Effector memory CD4-positive, alpha-beta T cell (primary cell): ENCODE measurements at places on chromosomes 5 and 9.

- no peak for DNase-seq
Observed at GRCh38 chr5:98524773-98525172, 248.7 kb upstream of the RGMB start.

- DNase-seq: no peak
Observed at GRCh38 chr9:2338777-2339365, 282.7 kb upstream of the VLDLR start.

DNA sequence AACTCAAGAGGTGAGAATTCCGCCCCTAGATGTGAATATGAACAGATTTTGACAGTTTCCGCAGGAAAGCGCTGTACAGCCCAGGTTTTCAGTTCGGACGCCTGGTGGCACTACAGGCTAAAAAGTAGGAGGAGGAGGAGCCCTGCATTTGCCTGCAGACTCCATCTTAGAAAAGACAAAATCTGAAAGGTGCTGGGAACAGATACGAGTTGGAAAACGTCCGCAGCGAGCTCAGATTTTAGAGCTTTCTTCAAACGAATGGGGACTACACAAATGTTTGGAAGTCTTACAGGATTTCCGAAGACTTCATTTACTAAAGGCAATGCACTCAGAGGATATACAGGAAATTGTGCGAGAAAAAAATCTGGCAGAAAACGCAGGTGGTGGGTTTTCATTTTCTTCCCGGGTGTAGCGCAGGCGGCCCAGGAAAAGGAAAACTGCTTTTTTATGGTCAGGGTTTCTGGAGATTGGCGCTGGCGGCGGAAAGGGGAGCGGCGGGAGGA, 9.9 kb upstream of the PCDHB2 start:
- peak; percentile 12 for DNase-seq

- no peak for DNase-seq
Observed at GRCh38 chr9:92029553-92029952, 79.5 kb upstream of the ROR2 start.

DNA sequence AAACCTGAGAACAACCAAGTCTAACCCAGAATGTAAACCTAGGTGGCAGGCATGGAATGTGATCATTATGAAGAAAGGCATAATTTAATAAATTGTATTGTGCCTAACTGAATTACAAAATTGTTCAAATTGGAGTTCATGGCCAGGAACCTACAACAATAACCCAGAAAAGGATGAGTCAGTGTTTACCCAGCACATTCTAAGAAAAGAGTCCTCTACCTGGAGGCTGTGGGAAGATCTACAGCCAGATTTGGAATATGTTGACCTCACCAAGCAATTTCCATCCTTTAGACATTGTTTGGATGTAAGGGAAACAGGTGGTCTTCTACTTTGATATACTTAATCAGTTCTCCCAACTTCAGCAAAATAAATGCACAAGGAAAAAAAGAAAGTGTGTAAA, 152.2 kb downstream of the TMEM161B start:
- DNase-seq: no peak

- no peak for DNase-seq
Observed at GRCh38 chr9:93071464-93071863, 13.0 kb downstream of the SUSD3 start.

DNA sequence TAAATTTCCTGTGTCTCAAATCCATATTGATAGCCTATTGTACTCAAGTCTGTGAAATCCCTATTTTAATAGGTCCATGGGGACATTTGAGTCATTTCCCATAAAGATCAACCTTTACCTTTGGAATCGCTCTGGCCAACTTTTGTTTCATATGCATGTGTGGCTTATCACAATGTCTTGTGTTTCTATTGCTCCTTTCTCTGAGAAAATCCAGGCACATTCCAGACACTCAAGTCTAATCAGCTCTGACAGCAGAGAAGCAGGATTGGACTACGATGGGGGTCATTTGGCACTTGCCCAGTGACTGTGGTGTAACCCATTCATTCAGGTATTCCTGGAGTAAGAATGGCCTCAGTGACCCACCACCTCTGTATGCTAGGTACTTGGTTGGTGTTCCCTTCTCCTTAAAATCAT, 48.4 kb downstream of the ACTBL2 start:
- DNase-seq: no peak

DNA sequence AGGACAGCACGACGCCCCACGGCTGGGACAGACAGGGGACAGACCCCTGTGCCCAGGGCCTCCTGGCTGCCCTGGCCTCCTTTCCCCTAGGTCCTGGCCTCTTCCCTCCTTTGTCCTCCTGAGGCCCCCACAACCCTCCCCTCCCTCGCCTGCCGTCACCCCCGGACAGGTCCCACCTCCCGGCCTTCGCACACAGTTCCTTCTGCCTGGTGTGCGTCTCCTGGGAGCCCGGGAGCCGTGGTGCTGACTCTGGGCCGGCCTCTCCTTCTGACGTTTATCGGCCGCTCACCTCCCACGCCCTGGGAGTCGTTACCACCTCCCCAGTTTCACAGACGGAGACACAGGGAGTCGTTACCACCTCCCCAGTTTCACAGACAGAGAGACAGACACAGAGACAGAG, 25.1 kb upstream of the NOTCH1 start:
- DNase-seq: no peak

GRCh38 chr5:91235271-91235694, 147.8 kb downstream of the ARRDC3 start:
- DNase-seq: no peak

DNA sequence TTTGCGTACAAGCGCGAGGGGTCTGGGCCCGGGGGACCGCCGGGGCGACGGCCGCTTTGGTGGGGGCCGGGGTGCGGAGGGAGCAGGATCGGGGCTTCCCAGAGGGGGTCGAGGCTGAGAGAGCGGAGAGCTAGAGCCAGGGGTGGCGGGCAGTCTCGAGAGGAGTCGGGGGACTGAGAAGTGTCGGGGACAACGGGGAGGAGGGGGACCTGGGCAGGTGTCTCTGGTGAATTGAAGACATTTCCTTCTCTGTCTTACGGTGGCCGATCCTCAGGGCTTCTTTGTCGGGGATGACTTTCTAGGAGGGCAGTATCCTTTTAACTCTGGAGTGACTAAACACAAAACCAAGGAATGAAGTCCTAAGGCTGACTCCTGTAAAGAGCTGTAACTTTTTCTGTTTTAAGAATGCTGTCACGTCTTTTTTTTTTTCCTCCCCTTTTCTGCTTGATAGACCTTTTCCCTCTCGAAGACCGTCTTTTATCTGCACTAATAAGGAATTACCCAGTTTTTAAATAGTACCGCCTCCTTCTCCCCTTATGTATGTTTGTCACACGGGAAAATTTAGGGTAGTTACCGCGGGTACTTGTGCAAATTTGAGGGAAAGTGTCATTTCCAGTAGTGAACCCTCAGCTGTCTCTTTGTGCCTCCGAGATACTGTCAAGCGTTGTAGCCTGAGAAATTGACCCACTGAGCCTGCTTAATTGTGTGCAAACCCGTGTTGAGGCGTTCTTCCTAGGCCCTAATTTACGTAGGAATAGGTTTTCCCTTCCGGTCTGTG, 822 bp downstream of the DENND4C start:
- no peak for DNase-seq

DNA sequence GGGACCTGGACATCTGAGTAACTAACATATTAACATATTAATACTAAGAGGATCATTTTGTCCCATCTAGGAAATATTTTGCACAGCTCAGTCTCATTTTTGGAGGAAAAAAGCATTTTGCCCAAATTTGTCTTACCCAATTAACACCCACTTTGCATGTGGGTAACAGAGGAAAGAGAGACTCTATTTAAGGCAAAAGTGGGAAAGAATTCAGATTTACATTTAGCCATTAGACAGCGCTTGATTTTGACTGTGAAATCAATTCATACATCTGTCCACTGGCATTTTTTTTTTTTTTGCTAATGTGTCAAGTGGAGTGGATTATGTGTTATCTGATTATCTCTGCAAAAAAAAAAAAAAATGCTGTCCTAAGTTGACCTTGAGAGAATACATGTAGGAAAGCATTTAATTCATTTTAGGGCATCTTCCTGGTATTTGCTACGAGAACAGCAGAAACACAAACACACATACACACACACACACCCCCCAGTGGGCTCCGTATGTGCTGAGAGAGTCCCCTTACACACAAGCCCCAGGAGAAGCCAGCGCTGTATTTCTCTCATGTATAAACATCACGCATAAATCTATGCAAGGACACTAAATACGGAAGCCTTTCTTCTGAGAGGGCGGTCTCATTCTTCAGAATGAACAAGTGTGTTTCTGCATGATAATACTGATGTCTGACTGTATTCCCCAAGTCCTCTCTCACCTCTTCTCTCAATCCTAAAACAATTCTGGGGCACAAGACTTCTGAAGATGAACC, 202.0 kb upstream of the KLF9 start:
- DNase-seq: no peak

- DNase-seq: no peak
Observed at GRCh38 chr5:41906151-41906550, 2.0 kb downstream of the RIMOC1 start.

DNA sequence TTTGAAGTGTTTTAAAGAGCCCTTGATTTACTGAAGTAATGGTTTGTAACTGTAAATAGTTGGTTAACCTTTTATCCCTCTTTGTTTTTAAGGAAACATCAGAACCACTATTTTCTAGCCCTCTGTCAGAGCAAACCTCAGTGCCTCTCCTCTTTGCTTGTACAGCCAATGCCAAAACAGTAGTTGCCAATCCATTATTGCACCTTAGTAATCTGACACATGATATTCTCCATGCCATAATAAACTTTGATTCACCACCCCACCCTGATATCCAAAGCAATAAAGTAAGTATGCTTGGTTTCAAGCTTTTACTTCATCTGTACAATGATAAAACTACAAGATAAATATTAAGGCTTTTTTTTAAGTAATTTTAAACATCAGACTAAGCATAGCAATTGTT, 100.8 kb downstream of the DMXL1 start:
- DNase-seq: no peak

GRCh38 chr9:117437283-117437682, 22.4 kb upstream of the ASTN2 start:
- no peak for DNase-seq

DNA sequence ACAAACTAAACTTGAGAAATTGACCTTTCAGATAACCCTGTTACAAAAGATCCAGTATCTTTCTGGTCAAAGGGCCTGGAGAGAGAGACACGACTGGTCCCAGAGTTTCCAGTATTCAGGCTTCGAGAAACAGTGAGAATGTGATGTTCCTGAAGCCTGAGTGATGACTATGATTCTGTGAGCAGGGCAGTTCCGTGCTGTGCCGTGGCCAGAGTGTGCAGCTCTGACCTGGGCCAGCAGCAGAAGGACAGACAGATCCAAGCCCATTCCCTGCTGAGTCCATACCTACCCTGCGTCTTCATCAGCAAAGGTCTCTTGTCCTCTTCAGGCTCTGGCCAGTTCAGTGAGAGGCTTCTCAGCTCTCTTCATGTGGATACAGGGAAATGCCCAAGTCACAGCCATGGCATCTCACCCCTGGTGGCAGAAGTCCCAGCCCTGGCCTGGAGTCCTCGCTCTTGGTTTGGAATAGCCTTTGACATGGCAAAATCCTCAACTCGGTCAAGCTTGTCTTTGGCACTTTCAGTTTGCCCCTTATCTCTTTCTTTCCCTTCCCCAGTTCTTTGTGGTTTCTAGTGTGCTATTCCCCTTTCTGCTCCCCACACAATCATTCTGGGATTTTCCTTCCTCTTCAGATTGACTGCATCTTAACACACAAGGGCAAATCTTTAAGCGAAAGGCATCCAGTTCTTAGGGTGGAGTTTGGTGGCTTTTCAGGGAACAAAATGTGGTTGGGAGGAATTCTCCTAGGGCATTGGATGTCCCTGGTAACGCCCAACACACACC, 107.7 kb downstream of the LIFR start:
- no peak for DNase-seq

DNA sequence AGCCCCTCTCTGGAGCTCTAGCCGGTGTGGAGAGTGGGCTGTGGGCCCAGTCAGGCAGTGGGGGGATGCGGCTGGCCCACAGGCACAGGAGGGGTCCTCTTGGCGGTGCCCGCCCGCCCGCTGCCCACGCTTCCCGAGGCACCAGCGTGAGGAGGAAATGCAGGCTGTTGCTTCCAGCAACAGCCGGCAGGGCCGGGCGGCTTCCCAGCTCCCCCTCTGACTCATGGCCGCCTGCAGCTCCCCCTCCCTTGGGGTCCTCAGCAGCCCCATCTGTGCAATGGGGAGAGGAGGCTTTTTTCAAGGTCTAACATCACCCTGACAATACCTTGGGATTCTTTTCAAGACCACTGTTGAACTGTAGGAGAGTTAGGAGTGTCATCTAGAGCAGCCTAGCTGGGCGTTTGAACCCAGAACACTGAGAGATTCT, 10.4 kb downstream of the CXXC5 start:
- no peak for DNase-seq

DNA sequence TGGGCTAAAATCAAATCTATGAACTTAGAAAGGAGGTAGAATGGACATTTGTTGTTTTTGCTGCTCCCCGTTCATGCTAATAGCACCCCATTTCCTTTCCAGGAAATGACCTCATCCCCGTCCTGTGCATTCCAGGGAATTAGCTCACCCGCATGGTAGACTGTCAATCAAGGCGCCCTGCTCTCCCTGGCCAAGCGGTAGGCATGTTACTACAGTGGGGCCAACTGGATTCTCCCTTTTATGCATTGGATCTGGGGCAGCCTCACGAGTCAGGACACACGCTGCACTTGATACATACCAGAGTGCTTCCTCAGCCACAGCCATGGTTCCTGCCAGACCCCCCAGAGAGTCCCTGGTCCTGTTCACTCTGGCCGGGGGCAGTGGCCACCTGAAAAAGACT, 111.0 kb upstream of the PTCH1 start:
- no peak for DNase-seq

- no peak for DNase-seq
Observed at GRCh38 chr5:87768190-87768589, 355.5 kb upstream of the CCNH start.

GRCh38 chr5:134103998-134104654, 10.4 kb upstream of the TCF7 start:
- peak; percentile 50 for DNase-seq

DNA sequence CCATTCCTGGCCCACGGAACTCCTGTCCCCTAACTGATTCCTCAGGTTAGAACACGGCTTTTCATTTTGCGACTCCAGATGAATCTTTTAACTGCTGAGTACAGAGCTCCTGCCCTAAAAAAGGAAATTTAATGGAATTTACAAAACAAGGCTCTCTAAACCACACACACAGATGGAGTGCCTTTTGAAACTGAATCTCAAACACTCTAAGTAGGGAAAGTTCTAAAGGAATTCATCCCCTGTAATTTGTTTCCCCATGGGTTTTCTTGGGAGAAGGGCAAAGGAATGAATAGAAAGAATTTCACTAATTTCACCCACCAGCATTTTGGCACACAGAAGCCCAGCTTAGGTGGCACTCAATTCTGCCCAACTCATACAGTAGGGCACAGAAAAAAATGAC, 106.5 kb downstream of the THBS4 start:
- DNase-seq: no peak

- DNase-seq: no peak
Observed at GRCh38 chr9:117424291-117424690, 9.4 kb upstream of the ASTN2 start.

DNA sequence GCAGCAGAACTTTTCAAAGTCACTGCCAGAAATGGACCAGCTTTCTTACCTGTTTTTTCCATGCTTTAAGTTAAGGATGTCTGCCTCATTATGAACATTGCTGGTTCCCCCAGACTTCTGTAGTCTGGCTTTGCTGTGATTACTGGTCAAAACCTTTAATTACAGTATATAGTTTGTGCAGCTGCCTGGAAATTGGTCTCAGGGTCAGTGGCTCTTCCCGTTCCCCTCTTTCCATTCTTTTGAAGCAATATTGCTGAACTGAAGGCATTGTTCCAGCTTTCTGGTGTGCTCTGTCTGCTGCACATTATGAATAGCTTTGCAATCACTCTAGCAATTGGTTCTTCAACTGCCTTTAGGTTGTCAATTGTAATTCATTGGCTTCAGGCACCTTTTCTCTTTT, 206.5 kb downstream of the ARL15 start:
- DNase-seq: no peak

- DNase-seq: no peak
Observed at GRCh38 chr5:54227759-54228158, 82.6 kb downstream of the ARL15 start.
